ENCODE measurements at places on chromosomes 4 and X.

DNA sequence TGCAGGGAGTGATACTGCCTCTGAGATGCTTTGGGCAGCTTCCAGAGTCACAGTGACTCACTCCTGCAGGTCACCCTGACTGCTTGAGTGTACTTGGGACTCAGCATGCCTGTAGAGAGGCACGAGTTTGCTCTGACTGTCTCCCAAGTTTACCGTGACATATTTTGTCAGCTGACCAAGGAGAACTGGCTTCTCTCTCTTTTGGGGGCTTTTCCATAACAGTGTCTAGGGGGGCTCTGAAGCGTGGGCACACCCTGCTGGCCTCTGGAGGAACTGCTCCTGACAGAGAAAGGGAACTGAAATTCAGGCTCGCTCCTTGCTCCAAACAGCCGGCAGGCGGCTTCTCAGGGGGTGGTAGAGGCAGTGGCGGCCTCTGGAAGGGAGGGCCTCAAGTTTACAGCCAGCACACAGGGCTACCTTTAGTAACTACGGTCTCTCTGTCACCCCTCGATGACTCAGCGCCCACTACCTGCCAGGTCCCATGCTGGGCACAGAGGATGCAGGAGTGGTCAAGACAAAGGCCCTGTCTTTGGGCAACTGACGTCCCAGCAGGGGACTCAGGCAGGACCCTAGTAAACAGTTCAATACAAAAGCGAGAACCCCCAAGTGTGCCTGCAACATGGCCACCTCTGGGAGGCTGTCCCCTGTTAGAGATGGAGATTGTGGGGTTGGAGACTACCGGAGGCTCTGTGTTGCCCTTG lies 17.8 kb downstream of the ZNF185 start:
- H3K27ac ChIP-seq = no peak overlapping the region
- no peak overlapping the region for H3K4me3 ChIP-seq
- no peaks in the 10 kb centered on the region for H3K36me3 ChIP-seq
- no peaks in the 10 kb centered on the region for H3K27me3 ChIP-seq

DNA sequence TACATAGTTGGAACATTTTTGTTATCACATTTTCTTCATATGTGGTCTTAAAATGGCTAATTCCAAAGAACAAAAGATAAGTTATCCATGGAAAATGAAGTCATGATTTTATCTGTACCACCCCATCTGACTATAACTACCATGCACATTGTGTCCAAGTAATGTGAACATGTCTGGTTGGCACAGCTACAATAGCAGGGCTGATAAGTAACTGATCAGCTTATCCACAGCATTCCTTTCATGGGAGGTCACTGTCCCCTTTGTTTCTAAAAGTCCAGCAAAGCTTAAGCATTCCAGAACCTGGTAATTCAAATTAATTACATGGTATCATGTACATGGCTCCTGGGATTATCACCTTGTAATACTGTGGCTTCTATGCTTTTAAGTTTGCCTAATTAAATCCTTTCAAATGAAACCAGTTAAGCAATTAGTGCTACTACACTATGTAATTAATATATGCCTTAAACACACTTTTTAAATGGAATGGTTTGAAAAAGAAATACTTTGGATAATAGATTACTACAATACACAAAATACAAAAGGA lies 21.1 kb upstream of the SORBS2 start:
- no peaks in the 10 kb centered on the region for H3K36me3 ChIP-seq
- no peak overlapping the region for H3K27ac ChIP-seq
- H3K4me1 ChIP-seq = peaks cover under 1% of the 10 kb centered on the region
- no peak for DNase-seq

DNA sequence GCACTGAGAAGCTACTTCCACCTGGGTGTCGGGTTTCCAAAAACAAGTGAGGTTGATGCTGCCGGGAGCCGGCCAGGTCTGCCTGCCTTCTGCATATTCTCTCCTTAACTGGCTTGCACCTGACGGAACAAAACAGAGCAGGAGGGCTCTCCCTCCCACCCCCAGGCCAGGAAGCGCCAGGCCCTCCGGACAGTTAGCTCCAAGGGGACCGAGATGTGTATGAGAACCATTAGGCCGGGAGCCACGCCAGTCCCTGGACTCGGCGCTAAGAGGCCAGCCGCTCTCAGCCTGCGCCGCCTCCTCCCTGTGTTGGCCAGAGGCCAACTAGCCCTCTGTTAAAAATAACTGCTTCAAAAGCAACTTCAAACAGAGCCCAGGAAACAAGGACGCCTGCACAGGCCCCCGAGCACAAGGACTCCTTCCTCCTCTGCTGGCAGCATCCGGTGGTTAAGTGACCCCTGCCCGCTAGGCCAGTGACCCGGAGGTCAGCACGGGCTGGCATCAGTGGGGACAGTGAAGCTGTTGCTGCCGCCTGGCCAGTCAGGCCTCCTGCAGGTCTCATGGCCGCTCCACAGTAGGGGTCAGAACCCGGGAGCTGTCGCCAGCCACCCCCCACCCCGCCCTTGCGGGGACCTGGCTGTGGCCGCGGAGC lies 107.9 kb downstream of the ABLIM2 start:
- no peaks in the 10 kb centered on the region for H3K36me3 ChIP-seq
- H3K4me1 ChIP-seq = peaks cover 17% of the 10 kb centered on the region
- no peaks in the 10 kb centered on the region for H3K27me3 ChIP-seq
- DNase-seq = peak; percentile 58
- H3K4me3 ChIP-seq = no peak overlapping the region

DNA sequence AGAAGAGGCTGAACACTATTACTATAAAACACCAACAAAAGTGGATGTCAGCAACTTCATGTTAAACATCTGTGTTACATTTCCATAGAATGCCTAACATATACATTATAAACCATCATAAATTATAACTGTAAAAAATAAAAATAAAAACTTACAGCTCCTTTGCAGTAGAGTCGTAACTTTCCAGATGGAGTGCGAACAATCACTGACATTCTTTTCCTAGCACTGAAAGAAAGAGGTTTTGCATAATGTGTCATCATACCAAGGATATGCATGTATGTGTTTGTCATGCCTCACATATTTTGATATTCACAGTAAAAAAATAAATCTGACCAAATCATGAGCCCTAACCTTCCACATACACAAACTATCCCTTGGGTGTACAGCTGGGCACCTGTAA lies 113.1 kb downstream of the ATP8A1 start:
- H3K27ac ChIP-seq = no peak overlapping the region
- no peak overlapping the region for H3K4me3 ChIP-seq
- H3K36me3 ChIP-seq = peaks cover 16% of the 10 kb centered on the region
- no peaks in the 10 kb centered on the region for H3K4me1 ChIP-seq
- DNase-seq = no peak
- H3K27me3 ChIP-seq = no peaks in the 10 kb centered on the region

GRCh38 chr4:92387459-92388069 lies 83.8 kb downstream of the GRID2 start:
- no peaks in the 10 kb centered on the region for H3K4me1 ChIP-seq
- H3K27ac ChIP-seq = no peak overlapping the region
- DNase-seq = no peak
- no peak overlapping the region for H3K4me3 ChIP-seq

DNA sequence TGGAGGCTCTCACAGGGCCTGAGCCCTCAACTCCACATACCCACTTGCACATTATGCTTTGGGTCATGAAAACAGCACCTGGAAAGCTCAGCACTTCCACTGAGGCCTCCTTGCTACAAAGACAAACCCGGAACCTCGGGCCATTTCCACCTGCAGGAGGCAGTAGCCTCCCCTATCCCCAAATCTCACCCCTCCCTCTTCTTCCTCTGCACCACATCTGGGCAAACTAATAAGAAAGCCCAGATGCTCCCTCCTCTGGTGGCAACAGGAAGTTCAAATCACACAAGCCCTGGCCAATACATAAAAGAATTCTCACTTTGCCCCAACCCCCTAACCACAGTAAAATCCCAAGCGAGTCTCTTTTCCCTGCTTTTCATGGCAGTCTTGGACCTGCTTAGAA lies 136.4 kb downstream of the MAPK10 start:
- H3K36me3 ChIP-seq = no peaks in the 10 kb centered on the region
- no peak for DNase-seq
- H3K27me3 ChIP-seq = no peaks in the 10 kb centered on the region
- H3K4me1 ChIP-seq = no peaks in the 10 kb centered on the region
- no peak overlapping the region for H3K27ac ChIP-seq
- no peak overlapping the region for H3K4me3 ChIP-seq

DNA sequence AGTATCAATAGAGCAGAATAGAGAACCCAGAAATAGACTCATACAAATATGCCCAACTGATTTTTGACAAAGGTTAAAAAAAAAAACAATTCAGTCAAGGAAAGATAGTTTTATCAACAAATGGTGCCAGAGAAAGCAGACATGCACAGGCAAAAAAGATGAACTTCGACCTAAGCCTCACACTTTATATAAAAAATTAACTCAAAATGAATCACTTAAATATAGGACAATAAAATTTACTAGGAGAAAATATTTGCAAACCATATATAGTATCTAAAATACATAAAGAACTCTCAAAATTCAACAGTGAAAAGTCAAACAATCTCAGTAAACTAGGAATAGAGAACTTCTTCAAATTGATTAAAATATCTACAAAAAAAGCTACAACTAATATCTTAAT lies 29.7 kb downstream of the HUWE1 start:
- H3K4me3 ChIP-seq = no peak overlapping the region
- H3K36me3 ChIP-seq = no peaks in the 10 kb centered on the region
- no peaks in the 10 kb centered on the region for H3K4me1 ChIP-seq
- DNase-seq = no peak

DNA sequence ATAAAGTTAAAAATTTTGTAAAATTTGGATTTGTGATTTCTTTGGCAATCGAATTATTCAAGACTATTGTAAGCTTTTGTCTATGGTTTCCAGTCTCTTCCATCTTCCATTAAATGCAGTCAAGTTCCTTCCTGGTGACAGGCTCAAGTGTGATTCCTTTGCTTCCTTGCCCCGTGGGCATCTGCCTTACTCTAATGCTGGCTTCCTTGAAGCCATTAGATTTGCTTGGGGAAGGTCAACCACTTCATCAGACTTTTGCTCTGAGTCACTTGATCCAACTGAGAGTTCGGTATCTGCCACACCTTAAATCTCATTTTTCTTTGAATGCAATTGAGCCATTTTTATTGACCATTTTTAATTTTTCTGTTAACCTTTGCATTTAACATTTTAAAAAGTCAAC lies 648.8 kb downstream of the SPOCK3 start:
- no peak for DNase-seq
- H3K4me1 ChIP-seq = no peaks in the 10 kb centered on the region
- no peaks in the 10 kb centered on the region for H3K36me3 ChIP-seq
- H3K27ac ChIP-seq = no peak overlapping the region
- H3K4me3 ChIP-seq = no peak overlapping the region

DNA sequence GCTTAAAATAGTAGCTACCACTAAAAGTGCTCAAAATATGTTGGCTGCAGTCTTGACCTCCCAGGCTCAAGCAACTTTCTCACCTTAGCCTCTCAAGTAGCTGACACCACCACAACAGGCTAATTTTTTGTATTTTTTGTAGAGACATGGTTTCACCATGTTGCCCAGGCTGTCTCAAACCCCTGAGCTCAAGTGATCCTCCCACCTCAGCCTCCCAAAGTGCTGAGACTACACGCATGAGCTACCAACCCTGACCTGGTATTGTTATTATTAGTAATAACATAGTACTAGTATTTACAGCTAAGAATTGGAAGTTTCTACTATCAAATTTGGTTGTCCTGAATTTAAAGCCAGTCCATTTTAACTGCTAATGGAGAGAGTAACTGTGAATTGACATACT lies 18.0 kb downstream of the STAP1 start:
- no peak for DNase-seq
- no peaks in the 10 kb centered on the region for H3K4me1 ChIP-seq
- H3K27me3 ChIP-seq = no peaks in the 10 kb centered on the region
- H3K27ac ChIP-seq = peak overlapping the region; percentile 51
- H3K36me3 ChIP-seq = no peaks in the 10 kb centered on the region
- no peak overlapping the region for H3K4me3 ChIP-seq

- H3K27me3 ChIP-seq = no peaks in the 10 kb centered on the region
- H3K4me1 ChIP-seq = peaks cover 38% of the 10 kb centered on the region
- no peaks in the 10 kb centered on the region for H3K36me3 ChIP-seq
- peak; percentile 18 for DNase-seq
- peak overlapping the region; percentile 99 for H3K27ac ChIP-seq
- peak overlapping the region; percentile 70 for H3K4me3 ChIP-seq
Observed at GRCh38 chr4:17811078-17811603, 362 bp downstream of the NCAPG start.

DNA sequence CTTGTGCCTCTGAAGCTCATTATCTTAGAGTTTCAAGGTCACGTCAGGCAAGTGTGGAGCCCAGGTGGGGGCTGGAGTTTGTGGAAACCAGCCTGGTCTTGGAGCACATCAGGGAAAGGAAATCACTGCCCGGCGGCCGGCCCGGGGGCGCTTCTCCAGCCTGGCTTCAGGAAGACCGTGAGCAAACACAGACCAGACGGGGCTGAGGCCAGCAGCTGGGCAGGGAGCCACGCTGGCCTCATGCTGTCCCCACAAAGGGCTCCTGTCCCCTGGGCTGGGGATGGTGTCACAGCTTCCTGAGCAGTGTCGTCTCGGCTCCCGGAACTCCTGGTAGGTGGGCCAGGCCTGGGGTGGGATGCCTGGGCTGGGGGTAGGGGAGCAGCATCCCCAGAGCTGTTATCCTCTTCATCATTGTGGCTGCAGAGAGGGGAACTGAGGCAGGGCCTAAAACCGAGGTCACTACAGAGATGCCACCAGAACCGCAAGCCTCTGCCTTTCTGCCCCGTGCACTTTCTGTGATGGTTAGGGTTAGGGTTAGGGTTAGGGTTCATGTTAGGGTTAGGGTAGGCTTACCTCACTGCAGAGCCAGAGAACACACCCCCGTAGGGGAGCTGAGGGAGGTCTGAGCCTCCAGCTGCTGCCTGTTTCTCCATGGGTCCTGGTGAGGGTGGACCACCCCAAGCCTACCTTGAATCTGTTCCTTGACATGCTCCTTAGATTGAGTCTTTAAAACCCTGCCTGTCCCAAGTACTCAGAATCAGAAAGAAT lies 77.5 kb downstream of the HTRA3 start:
- H3K27me3 ChIP-seq = no peaks in the 10 kb centered on the region
- DNase-seq = peak; percentile 5
- H3K27ac ChIP-seq = no peak overlapping the region
- peaks cover 9% of the 10 kb centered on the region for H3K4me1 ChIP-seq
- H3K4me3 ChIP-seq = no peak overlapping the region

GRCh38 chrX:148808833-148809232 lies 308.4 kb downstream of the AFF2 start:
- H3K36me3 ChIP-seq = no peaks in the 10 kb centered on the region
- no peak overlapping the region for H3K27ac ChIP-seq
- no peaks in the 10 kb centered on the region for H3K27me3 ChIP-seq
- H3K4me3 ChIP-seq = no peak overlapping the region

- DNase-seq = no peak
- no peaks in the 10 kb centered on the region for H3K27me3 ChIP-seq
- H3K4me3 ChIP-seq = no peak overlapping the region
- no peaks in the 10 kb centered on the region for H3K36me3 ChIP-seq
Observed at GRCh38 chr4:75040703-75041102, 107.8 kb downstream of the PARM1 start.

DNA sequence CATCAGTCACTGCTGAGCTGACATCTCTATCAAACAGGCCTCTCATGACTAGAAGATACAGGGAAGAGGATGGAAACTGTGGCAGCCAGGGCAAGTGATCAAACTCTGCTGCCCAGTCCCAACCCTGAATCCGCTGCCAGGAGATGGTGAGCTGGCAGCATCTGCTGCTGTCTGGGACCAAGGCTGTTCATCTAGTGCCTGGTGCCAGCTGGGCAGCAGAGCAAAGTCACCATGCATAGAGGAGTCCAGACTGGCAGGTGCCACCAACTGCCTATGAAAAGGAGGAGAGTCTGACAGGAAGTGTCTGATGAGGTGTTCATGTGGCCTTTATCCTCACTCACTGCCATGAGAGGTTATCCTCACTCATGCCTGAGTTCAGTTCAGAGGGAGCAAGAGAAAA lies 518.9 kb downstream of the MID1IP1 start:
- H3K4me3 ChIP-seq = no peak overlapping the region
- H3K27me3 ChIP-seq = no peaks in the 10 kb centered on the region
- H3K27ac ChIP-seq = no peak overlapping the region
- no peaks in the 10 kb centered on the region for H3K4me1 ChIP-seq

All from transverse colon (tissue), 4 donors.